Suprapubic skin (tissue), 4 donors: ENCODE measurements at places on chromosomes 5 and 9.

DNA sequence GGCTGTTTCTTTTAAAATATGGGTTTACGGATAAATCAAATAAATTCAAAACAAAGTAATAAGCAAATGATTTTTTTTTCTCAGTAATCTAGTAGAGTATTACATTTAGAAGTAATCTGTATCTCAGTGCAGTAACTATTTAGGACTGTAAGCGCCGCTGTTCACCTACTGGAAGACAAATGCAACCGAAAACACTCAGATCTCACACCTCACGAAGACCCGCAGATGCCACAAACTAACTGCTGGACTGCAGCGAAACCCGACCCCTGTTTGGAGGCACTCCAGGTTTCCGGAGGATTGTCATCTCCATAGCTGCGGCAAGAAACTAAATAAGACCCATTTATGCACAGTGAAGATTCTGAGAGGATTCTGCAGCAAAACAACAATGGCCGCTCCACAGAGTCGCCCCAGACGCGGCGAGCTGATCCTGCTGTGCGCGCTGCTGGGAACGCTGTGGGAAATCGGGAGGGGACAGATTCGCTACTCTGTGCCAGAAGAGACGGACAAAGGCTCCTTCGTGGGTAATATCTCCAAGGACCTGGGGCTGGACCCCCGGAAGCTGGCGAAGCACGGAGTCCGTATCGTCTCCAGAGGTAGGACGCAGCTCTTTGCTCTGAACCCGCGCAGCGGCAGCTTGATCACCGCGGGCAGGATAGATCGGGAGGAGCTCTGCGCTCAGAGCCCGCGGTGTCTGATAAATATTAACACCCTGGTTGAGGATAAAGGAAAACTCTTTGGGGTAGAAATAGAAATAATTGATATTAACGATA is at the start of gene PCDHGA8:
Gene PCDHGA8, plus strand, starts transcription at position 205 of the 770 bp plus-strand sequence. Its CDS starts 181 bp downstream, at position 386.
- no peak for DNase-seq

DNA sequence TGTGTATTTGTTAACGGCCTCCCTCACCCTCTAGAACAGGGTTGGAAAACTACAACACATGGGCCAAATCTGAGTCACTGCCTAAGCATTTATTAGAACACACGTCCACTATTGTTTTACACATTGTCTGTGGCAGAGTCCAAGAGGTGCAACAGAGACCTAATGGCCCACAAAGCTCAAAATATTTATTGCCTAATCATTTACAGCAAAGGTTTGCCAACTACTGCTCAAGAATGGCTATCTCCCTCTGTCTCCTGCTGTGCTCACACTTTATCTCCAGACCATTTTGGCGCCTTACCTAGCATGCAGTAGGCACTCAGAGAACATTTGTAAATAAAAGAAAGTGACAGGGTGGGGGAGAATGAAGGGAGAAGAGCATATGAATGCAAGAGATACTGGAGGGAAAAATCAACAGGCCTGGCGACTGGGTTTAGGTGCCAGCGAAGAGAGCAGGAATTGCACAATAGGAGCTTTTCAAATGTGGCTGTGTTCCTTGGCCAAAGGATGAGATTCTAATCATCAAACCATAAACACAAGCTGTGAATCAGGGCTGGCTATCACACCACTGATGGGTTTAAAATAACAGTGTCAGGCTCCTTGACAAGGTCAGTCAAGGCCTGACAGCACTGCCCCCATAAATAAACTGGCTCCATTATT is 80.3 kb downstream of the EPB41L4A start:
- DNase-seq: no peak

GRCh38 chr5:82158755-82159413 is 119.3 kb downstream of the RPS23 start:
- no peak for DNase-seq

DNA sequence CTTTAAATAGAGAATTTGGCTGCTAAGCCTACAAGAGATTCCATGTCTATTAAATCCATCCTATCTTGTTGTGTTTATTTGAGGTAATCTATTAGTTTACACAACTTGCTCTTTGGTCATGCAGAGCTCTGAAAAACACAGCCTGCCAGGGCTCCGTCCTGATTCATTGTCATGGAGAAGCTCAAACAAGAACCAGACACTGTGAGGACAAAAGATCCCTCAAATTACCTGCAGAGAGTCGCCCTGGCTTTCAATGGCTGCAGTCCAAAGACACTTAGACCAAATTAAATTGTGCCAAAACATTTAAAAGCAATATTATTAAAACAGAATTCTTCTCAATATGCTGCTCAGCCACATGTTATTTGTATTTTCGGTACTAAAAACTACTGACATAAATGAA is 60.1 kb downstream of the CDH18 start:
- no peak for DNase-seq

GRCh38 chr9:88782931-88783710 is 208.1 kb upstream of the S1PR3 start:
- no peak for DNase-seq

GRCh38 chr5:102388235-102388634 is 92.2 kb upstream of the SLCO4C1 start:
- no peak for DNase-seq

- no peak for DNase-seq
Observed at GRCh38 chr9:4842734-4843133, 50.0 kb downstream of the RCL1 start.

GRCh38 chr5:148179234-148179824 is 11.0 kb downstream of the SPINK14 start:
- DNase-seq: no peak

GRCh38 chr5:2251751-2252150 is 369.0 kb upstream of the IRX4 start:
- DNase-seq: no peak

GRCh38 chr9:136729144-136729543 is 13.6 kb downstream of the LCN10 start:
- no peak for DNase-seq

DNA sequence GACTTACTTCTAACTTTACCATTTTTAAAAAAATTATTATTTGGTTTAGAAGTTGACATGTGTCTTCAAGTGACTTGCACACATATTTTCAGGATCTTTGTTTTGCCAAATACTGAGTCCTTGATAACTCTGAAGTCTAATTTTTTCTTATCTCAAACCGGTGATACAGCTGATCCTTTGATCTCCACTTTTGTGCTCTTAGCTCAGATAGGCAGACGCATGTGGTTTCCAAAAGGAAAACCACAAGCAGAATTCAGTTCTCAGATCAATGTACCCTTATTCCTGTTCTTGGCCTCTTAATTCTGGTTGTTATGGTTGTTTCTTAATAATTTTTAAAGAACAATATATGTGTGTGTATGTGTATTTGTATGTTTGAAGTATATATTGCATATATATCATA is 238.3 kb upstream of the EDIL3 start:
- DNase-seq: no peak

- DNase-seq: no peak
Observed at GRCh38 chr5:116401576-116401975, 173.0 kb downstream of the SEMA6A start.

DNA sequence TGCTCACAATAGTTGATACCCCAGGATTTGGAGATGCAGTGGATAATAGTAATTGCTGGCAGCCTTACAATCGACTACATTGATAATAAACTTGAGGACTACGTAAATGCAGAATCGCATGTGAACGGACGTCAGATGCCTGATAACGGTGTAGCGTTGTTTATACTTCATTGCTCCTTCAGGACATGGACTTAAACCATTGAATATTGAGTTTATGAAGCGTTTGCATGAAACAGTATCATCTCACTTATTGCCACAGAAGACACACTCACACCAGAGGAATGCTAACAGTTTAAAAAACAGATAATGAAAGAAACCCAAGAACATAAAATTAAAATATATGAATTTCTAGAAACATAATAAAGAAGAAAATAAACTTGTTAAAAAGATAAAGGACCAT is 101.6 kb downstream of the GABBR2 start:
- DNase-seq: no peak

- DNase-seq: no peak
Observed at GRCh38 chr5:59351076-59351794, 542.3 kb downstream of the PDE4D start.

DNA sequence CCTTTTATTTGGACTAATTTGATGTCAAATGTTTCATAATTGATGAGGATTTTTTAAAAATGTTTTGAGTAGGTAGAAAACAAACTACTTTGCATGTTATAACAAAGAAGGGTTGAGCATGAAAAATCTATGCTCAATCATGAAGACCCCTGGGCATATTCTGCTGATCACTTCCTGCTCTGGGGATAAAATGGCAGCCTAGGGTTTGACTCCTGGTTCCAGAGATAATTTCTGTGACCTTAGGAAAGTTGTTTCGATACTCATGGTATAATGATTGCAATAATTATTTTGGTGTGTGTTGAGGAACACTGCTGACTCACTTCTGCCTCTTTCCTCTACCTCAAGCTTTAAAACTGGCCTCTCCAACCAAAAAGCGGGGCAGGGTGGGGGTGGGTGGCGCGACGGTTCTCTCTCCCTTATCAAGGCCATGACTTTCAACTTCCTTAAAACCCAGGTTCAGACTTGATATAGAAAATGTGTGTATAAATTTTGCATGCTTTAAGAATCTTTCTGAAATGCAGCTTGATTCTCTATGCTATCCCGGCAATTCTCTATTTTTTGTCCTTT is 6.0 kb upstream of the PIP5K1B start:
- DNase-seq: no peak

- no peak for DNase-seq
Observed at GRCh38 chr5:111863801-111864200, 106.8 kb upstream of the NREP start.

- no peak for DNase-seq
Observed at GRCh38 chr9:68416936-68417564, 60.6 kb downstream of the PGM5 start.

- no peak for DNase-seq
Observed at GRCh38 chr9:30928045-30928444, 1456.4 kb upstream of the ACO1 start.

GRCh38 chr9:115606838-115607237 is 488.9 kb upstream of the TNC start:
- no peak for DNase-seq

DNA sequence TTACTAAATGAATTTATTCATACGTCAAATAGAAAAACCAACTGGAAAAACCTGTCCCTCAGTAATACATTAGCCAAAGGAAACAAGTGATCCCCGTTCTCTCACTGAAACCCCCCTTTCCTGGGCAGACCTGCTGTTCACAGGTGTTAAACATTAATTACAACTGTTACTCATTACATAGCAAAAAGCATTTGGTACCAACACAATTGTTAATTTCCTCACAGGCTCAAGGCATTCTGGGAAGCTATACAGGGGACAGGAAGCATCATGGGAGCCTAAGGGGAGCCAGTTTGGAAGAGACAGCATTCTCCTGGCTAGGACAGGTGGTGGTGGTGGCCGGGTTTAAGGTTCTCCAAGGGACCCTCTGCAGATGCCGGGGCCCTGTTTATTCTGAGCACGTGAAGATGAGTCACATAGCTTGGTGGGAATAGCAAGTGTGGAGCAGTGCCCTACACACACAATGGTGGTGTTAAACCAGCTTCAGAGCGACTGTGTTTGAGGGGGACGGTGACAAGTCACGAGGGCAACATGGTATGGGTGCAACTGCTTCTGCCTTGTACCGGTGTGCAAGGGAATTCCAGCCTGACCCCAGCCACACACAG is 62.6 kb upstream of the SLC25A51 start:
- no peak for DNase-seq

GRCh38 chr5:143019157-143019556 is 249.0 kb downstream of the ARHGAP26 start:
- DNase-seq: no peak

- DNase-seq: no peak
Observed at GRCh38 chr9:132059361-132059760, 20.3 kb downstream of the MED27 start.

DNA sequence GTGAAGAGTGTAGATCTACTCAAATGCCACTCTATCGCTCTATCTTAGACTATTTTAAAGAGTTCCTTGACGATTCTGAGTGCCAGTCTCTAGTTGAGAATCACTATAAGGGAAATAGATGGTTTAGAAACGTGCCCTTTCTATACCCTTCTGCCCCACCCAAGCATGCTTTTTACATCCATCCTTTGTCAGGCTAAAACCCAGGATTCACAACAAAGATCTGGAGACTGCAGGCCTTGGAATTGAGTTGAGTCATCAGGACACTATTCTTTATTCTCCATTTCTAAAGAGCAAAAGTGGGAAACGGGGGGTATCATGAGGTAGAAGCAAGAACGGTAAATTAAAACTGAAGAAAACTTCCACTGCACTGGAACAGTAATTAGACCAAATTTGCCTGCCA is 48.7 kb downstream of the ELAVL2 start:
- DNase-seq: no peak

DNA sequence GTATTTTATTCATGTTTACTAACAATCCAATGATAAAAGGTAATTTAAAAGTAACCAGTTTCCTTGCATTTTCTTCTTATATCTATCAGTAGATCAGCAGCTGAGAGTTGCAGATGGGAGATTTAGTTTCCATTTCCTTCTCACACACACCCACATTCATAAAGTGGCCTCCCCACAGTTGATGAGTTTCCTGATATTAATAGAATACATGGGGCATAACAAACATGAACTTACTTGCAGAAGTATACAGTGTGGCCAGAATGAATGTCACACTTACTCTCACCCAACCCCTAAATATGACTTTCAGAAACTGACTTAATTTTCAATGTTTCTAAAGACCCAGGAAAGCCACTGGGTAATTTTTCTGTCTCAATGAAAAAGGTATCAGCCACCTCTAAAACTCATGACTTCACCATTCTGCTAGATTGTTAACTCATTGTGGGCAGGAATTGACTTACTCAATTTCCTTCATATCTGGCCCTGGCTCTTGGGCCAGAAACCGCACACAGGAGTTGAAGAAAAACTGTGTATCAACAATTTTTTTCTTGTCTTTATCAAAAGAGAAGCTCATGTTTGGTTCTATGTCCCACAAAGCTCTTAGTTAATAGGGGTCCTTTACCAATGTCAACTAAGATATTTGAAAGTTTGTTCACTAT is 63.5 kb upstream of the OSMR start:
- no peak for DNase-seq

GRCh38 chr5:34038390-34038789 is 4.6 kb downstream of the C1QTNF3 start:
- no peak for DNase-seq

DNA sequence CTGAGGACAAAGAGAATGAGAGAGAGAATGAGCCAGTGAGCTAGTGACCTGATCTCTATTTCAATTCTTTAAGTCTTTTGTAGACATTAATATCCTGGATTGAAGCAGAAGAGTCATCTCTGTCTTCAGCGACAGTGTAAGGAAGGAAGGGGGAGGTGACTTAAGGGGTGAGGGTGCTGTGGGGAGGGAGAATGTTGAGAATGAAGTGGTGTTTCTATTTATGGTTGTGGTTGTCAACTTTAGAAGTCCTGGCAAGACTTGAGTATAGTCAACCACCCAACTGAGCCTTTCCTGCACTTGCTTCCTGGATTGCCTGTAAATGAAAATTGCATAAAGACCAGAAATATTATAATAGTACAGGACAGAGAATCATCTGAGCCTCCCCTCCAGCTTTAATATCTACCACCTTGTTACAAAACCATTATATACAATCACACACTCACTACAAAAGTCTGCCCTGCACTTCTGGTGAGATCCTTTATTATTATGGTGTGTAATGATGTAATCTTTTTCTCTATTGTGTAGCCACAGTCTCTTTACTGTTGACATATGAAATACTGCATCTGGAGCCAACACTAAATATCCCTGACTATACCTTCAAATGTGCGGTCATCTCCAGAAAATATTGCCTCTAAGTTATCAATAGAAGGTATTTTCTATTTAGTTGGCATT is 91.7 kb downstream of the NTRK2 start:
- no peak for DNase-seq
